CD4-positive, alpha-beta T cell (primary cell): ENCODE measurements at places on chromosomes 4 and X.

DNA sequence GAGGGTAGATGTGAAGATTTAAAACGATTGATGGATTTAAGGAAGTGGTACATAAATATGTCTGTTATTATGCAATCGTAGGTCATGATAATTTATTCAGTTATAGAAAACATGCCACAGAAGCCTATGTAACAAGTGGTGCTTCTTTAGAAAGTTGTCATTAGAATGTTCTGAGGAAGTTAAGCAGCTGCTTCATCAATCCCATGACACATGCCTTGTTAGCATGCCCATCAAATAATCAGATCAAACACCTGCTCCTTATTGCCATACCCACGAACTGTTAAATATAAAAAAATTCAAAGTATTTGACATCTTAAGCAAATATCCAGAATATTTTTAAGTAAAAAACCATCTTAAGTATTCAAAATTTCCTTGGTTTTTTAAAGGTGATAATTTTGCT lies 76.4 kb upstream of the MYOZ2 start:
- no peak for DNase-seq

GRCh38 chr4:4787421-4787820 lies 72.0 kb upstream of the MSX1 start:
- no peak for DNase-seq

DNA sequence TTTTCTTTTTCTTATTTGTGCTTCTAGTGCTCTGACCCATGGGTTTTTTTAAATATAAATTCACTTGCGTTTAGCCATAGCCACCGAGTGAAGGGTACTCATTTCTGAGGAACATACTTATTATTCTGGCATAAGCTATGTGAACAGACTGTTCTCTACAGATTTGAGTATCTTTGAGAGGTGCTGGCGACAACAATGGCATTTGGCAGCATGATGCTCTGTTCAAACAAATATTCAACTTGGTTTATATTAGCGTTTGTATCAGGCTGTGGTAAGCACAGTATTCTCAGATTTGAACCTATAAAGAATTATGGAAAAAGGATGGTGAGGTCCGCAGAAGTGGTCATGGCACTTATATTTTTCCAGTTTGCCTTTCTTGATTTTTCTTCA lies 108.7 kb upstream of the LIMCH1 start:
- DNase-seq, result no peak

GRCh38 chr4:23324021-23324690 lies 565.7 kb downstream of the PPARGC1A start:
- DNase-seq, result no peak

- DNase-seq, result no peak
These were observed 214.6 kb downstream of the PTTG2 start for GRCh38 chr4:38174801-38175200.

- no peak for DNase-seq
These were observed 38.6 kb downstream of the LNX1 start for GRCh38 chr4:53552711-53553110.

DNA sequence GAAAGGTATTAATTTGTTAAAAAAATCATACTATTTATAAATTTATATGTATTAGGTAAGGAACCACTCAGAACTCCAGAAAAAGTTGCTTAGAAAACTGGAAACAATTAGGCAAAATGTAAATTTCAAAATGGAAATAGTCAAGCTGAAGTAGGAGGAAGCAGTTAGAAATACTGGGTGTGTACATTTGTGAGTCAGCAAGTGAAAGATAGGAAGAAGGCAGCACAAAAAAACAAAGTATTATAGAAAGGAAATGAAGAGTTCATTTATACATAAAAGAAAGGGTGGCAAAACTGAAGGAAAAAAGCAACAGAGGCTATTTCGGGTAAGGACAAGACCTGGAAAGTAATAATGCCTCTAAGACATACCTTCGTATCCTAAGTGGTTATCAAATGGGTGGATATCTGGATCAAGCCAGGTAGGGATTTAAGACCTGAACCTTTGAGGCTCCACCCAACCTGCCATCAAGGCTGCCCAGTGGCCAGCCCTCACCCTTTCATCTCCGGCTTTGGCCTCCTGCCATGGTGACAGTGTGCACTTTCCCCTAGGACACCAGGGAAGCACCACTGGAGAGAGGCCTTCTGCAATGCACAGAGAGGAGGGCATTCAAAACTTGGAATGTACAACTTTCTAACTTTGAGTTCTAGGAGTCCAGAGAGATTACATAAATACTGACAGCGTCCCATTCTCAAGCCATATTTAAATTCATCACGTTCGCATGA lies at the start of gene LRRC66:
TSS of gene LRRC66 (minus strand) at position 428 of the 722 bp plus-strand sequence. CDS start 2,750 bp downstream, outside the sequence.
- no peak for DNase-seq

DNA sequence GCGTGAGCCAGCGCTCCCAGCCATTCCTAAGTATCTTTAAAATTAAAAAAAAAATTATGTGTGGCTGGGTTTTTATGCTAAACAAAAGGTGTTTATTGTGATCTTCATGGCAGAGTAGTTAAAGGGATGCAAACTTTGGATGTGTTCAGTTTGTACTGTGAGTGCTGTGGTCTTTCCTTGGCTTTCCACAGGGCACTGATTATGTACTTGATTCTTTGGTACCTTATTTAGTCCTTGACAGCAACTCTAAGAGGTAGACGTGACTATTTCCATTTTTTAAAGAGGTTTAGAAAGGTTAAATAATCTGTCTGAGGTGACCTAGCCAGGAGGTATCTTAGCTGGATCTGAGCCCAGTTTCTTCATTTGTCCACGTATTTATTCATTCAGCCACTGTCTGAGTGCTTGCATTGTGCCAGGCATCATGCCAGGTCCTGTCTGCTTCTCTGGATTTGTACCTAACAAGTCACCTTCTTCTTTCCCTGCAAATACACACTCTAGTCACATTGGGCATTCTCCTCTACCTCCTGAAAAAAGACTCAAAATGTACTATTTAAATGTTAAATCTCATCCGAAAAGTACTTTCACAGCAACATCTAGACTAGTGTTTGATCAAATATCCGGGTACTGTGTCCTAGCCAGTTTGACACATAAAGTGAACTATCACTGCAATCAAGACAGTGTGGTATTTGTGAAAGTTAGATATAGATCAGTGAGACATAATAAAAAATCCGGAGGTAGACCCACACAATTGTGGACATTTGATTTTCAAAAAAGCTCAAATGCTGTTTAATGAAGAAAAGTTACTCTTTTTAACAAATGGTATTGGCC lies 31.5 kb downstream of the WWC2 start:
- DNase-seq, result no peak

DNA sequence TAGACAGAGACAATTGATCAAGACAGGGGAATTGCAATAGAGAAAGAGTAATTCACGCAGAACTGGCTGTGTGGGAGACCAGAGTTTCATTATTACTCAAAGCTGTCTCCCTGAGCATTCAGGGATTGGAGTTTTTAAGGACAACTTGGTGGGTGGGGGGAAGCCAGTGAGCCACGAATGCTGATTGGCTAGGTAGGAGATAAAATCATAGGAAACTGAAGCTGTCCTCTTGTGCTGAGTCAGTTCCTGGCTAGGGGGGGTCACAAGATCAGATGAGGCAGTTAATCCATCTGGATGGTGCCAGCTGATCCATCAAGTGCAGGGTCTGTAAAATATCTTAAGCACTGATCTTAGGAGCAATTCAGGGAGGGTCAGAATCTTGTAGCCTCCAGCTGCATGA lies 358.6 kb downstream of the GPM6A start:
- DNase-seq, result no peak

- DNase-seq, result no peak
These were observed 95.8 kb upstream of the GEMIN8 start for GRCh38 chrX:14125462-14125861.

GRCh38 chrX:57964975-57965374 lies 54.7 kb upstream of the ZXDA start:
- no peak for DNase-seq

DNA sequence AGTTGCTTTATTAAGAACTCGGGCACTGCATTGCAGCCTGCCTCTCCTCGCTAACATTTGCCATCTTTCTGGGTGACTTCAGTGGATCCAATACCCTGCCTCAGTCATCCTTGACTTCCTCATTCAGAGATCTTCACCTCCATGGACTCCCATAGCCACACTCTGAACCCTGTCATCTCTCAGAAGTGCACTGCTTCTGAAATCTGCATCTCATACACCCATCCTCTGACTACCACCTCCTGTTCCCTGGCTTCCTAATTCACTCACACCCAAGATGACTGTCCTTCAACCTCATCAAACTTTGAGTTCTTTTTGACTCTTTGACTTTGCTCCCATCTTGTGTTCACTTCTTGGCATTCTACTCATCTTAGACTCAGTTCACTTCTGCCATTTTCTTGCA lies 25.3 kb upstream of the CYBB start:
- DNase-seq, result peak; percentile 14

GRCh38 chr4:17968721-17969120 lies 52.8 kb downstream of the LCORL start:
- DNase-seq, result no peak
